ENCODE measurements at places on chromosomes 7 and 10.
A peak's percentile ranks its signal among the peaks of the same experiment; 100 is the strongest.

- DNase-seq: no peak
Observed at GRCh38 chr7:49845626-49846025, 72.2 kb downstream of the VWC2 start.

GRCh38 chr7:120091807-120092206 is 181.2 kb upstream of the KCND2 start:
- DNase-seq: no peak

DNA sequence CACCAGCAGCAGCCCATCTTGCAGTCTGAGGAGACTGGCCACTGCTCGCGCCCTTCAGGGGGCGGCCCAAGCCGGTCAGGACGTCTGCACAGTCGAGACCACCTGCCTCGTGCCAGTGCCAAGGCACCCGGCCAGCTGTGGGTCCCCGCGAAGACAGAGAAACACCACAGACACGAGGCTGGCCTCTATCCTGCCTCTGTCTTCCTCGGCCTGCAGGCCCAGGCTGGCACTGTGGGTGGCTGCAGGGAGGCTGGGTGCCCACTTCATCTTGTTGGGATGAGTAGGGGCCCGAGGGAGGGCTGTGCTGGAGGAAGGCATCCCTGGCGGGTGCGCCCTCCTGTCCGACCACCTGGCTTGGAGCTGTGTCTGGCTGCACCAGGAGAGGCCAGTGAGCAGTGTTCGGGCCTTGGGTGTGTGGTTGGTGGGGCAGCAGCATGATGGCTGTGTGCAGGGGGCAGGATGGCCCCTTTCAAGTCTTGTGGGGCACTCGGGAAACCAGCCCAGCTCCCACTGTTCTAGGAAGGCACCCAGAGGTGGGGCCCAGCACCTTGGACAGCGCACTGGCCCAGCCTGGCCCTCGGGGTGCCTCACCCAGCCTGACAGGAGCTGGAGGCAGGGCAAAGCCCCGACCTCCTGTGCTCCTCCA is 7.3 kb downstream of the DPYSL4 start:
- DNase-seq: no peak

DNA sequence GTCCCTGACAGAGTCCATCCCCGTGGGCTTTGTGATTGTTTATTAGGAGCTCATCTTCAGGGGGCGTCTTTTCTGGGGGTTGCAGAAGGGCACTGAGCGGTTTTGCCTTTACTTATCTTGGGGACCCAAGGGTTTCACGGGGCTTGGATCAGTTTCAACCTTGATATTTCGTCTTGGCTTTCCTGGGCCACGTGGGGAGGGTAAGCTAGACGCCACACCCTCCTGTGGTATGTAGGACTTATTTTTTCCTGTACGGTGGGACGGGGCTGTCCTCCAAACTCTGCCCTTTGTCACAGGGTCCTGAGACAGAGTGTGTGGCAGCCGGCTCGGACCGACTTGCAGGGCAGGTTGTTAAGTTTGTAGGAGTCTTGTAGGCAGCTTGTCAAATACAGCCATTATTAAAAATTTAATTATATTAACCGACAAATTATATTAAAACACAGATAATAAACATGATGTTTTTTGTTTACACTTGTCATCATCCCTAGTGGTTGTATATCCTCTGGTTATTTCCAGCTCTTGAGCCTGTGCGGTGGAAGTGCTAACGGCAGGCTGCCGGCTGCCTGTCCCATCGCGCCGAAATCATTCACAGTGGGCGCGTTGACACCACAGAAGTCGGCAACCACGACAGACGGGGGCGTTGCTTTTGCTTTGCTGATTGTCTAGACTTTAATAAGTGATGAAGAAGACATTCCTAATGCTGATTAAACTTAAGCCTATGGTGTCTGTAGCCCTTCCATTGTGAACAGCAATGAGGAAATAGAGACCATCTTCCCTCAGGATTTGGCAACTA is 193.2 kb downstream of the DNAJB6 start:
- DNase-seq: no peak

GRCh38 chr7:25262586-25262985 is 34.3 kb upstream of the NPVF start:
- peak; percentile 1 for DNase-seq

Data from brain microvascular endothelial cell (primary cell).